Activated T-cell treated with anti-CD3 and anti-CD28 coated beads, Interleukin-2, amount 50 U/mL, for 4 hours (primary cell): ENCODE measurements at places on chromosomes 2 and 18.
A peak's percentile ranks its signal among the peaks of the same experiment; 100 is the strongest.

DNA sequence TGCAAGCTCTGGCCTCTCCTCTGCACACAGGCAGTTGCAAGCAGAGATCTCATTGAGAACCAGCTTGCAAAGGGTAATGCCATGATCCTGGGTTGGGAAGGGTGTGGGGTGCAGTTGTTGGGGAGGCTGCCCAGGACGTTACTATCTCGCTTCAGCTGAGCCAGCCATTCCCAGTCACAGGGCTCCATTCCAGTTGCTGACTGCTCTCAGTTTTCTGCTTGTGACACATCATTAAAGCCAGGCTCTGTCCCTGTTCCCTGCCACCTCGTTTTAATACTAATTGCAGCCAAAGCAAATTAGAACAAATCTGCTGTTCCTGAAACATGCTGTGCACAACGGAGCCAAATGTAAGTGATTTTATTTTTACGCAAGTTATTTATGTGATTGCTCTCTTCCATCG is 62.5 kb upstream of the SMAD2 start:
- no peak for DNase-seq

- DNase-seq, result no peak
Measured at GRCh38 chr2:72077702-72078169, 69.9 kb downstream of the CYP26B1 start.

GRCh38 chr2:143501106-143501676 is 372.0 kb downstream of the ARHGAP15 start:
- DNase-seq, result no peak

DNA sequence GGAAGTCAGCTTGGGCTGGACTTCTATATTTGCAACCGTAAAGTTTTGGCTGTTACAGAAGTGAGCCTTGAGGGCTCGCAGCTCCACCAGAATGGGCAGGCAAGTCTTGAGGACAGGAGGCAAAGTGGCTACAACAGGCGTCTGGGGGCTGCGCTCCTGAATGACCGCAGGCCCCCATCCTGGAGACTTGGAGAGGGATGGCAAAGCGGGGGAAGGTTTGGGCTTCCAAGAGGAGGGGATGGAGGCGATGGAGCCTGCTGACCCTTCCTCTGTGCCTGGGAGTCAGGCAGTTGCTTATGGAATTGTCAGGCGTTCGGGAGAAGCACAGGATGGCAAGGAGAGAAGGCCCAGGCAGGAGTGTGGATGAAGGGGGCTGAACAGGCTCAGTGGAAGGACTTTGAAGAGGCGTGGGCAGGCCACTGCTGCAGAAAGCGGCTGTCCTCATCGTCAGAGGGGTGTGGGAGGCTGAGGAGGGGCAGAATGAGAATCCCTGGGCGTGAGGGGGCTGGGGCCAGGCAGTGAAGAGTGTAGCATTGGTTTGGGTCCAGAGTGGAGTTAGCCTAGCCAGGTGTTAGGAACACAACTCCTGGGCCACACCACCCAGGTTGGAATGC is 72.3 kb downstream of the INHBB start:
- DNase-seq, result peak; percentile 1

DNA sequence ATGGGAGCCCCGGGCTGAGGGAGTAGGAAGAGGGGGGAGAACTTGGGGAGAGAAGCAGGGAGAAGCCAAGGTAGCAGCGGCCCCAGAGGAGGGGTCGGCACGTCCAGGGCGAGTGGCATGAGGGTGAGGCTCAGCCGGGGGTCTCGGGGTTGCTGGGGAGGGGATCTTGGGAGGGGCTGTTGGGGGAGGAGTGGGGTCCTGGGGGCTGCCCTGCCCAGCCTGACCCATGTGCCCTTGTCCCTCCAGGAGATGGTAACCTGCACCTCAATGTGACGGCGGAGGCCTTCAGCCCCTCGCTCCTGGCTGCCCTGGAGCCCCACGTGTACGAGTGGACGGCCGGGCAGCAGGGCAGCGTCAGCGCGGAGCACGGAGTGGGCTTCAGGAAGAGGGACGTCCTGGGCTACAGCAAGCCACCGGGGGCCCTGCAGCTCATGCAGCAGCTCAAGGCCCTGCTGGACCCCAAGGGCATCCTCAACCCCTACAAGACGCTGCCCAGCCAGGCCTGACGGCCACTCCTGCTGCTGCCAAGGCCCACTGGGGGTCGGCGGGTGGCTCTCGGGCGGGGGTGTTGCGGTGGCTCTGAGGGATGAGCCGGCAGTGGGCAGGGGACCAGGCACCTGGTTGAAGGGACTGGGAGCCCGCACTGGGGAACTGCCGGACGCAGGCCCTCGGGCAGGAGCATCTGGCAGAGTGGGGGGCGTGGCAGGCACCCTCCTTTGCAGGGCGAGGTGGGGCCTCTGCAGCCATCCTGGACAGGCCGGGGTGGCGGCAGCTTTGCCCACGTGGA is 9.0 kb upstream of the GAL3ST2 start:
- DNase-seq, result no peak

DNA sequence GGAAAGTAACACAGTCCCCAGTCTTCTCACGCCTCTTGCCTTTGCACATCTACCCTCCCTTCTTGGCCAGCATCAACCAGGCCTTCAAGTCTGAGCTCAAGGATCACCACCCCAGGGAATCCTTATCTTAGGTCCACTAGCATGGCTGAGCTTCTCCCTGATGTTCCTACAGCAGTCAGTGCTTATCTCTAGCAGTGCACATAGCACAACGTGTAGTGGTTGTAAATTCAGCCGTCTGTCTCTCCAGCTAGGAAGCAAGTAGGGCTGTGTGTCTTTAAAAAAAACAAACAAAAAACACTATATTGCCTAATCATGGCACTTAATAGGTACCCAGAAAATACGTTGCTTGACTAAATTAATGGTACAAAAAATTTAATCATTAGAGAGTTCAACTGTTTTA is 29.2 kb downstream of the KCNG3 start:
- no peak for DNase-seq

- no peak for DNase-seq
Measured at GRCh38 chr2:96400049-96401000, 64.8 kb downstream of the NCAPH start.

DNA sequence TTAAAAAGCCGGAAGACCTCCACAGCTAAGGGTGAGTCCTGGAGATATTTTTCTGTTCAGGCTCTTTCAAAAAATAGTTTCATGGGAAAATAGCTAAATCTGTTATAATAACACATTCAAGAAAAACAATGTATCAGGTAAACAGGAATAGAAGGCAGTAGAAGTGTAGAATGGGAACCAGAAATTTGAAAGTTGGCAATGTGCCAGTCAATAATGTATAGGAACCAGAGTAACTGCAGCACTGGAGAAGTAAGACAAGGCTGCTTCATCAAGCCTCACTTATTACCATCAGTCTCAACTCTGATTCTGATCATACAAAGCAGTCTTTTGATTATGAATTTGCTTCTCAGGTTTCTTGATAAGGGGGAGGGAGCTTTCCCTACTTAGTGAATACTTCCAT is 81.4 kb upstream of the VRK2 start:
- DNase-seq, result no peak

DNA sequence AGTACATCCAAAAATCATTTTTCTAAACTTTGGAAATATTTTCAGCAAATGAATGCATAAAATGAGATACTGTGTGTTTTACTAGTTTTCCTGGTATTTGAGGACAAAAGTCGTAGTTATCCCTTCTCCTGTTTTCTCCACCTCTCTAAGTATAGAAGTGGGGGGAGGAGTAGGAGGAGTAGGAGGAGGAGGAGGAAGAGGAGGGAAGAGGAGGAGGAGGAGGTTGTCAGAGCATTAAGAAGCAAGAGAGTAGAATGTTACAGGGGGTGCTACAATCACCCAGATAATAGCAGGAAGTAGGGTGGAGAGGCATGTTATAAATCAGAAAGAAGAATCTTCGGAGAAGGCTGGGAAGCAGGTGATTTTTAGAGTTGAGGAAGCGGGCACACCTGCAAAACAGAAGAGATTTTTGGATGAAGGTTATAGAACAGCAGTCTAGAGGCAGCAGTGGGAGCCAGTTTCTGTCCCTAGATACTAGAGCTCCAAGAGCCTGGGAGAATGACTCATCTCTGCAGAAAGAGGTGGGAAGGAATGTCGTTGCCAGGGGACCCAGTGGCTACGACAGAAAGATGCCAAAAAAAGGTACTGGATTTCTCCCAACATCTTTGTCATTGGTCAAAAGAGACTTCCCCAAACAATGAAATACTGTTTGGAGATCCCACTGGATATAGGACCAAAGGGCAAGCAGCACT is 44.2 kb upstream of the AQP4 start:
- DNase-seq, result no peak

DNA sequence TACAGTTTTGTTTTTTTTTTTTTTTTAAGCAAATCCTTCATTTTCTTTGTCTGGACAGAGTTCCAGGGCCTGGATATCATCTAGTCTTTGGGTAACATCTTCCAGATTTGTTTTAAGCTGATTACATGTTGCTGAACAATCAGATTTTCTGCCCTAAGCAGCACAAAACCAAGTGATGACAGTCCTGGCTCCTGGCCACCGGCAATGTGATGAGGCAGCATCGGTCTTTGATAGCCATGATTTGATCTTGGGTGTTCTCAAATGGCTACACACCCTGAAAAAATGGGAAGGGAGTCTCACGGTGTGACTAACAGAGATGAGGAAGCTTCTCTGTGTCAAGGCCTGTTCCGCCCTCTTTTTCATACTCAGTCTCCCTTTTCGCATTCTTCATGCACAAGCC is 708.6 kb upstream of the ZEB2 start:
- DNase-seq, result no peak

GRCh38 chr18:70195014-70195614 is 10.4 kb downstream of the RTTN start:
- no peak for DNase-seq

DNA sequence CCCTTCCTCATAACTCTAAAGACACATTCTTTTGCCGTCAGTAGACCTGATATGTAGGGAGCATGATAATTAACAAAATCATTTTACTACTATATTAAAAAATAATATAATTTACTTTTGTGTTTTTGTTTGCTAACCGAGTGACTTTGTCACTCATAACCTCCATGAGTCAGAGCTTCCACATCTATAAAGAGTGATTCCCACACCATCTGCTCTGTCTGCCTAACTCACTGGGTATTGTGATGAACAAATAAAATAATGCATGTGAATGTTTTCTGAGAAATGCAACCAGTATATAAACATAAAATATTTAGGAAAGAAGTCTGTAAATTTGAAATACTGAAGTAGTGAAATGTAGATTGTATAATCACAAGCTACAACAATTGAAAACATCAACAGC is 123.4 kb upstream of the DSEL start:
- no peak for DNase-seq

GRCh38 chr2:127706215-127706990 is 5.1 kb downstream of the SFT2D3 start:
- DNase-seq, result no peak

DNA sequence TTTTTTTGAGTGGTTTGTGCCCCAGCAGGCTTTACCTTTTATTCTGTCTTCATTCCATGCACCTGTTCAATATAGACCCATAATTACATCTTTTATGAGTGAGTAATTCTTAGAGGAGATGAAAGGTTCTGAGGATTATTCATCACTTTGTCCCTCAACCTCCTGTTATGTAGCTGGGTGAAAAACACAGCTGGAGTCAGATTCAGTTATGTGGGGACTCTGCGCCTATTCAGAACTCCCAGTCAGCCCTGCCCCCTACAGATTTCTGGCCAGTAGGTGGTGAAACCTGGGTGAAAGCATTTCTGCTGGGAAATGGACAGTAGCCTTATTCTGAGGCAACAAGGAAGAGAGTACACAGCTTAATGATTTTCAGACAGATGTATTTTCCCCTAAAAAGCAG is 107.8 kb downstream of the MGAT5 start:
- no peak for DNase-seq

- DNase-seq, result no peak
Measured at GRCh38 chr2:86314125-86314524, 23.3 kb downstream of the REEP1 start.

- no peak for DNase-seq
Measured at GRCh38 chr2:192137451-192137850, 57.3 kb downstream of the TMEFF2 start.

DNA sequence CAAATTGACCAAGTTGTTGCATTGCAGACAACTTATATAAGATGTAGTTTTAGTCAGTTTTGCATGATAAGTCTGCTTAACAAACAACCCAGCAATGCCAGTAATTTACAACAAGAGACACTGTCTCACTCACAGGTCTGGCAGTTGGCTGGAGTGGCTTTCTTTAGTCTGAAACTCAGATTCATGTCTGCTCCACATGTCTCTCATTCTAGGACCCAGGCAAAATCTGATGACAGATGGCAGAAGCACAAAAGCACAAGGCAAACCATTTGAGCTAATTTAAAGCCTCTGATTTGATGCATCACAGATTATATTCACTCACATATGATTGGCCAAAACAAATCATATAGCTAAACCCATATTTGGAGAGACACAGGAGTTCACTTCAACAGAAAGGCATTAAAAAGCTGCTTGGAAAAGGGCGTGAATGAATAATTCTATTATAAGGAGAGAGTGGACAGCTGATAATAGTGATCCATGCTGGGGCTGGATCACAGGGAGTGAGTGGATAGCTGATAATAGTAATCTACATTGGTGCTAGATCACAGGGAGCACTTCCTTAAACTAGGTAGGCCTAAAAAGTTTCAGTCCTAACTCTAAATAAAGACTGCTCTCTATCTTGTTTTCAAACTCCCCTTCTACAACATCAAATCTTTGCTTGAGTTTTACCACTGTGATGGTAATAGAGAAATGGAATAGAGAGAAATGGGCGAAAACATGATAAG is 593.2 kb upstream of the ZNF804A start:
- DNase-seq, result no peak

GRCh38 chr2:206071807-206072206 is 14.2 kb downstream of the INO80D start:
- DNase-seq, result no peak

GRCh38 chr18:40380686-40381439 is 1574.2 kb upstream of the PIK3C3 start:
- DNase-seq, result no peak

DNA sequence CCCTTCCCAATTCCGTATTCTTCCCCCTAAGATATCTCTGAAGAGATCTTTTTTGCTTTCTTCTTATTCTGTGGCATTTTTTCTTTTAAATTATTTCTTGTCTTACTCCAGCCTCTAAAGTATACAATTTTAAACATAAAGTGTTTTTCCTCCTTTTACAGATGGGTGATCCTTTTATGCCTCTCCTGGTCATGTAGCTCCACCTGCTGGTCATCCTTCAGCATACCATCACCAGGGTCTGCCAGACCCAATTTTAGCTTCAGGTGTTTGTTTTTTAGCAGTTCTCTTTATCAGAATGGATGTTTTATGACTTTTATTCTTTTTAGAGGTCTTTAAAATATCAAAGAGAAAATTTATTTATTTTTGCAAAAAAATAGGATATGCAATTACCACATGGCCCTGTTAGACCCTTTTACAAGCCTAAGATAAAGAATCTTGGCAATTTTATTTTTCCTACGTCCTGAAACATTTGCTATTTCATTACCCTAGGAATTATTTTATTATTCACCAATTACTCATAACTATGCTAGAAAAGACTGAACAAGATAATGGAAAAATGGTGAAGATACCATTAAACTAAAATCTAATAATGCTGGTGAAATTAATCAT is 55.5 kb downstream of the PIGN start:
- peak; percentile 51 for DNase-seq

DNA sequence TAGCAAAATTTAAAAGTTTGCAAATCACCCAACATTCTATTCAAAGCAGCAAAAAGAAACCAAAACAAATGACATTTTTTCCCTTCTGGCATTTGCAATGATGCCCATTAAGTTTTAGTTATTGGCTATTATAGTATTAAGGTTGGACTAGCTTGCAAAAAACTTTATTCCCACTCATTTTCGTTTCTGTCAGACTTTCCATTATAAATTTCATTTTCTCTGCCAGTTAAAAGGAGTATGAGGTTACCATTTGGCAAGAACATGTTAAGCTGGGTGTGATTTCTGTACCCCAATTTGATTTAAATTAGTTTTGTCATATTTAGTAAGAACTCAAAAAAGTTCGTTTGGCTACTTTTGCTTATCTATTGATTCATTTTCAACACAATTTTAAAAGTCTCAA is 187.9 kb downstream of the TCF4 start:
- DNase-seq, result no peak
